ENCODE measurements at places on chromosomes 5 and 9.
A peak's percentile ranks its signal among the peaks of the same experiment; 100 is the strongest.

DNA sequence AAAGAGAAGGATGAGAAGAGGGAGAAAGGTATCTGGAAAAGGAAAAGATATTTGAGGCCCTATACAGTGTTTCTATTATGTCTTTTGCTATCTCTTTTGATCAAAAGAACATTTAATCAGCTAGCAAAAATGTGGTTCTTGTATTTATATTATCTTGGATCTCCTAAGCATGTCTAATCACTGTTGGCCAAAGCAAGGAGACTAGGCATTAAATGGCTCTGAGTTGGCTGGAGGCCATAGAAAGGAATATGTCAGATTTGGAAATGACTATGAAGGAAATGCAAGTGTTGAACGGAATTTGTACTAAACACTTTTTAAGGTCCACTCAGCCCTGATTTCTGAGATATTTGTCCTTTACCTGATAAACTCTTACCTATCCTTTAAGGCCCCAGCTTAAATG, 22.4 kb upstream of the THG1L start:
- no peak for DNase-seq

DNA sequence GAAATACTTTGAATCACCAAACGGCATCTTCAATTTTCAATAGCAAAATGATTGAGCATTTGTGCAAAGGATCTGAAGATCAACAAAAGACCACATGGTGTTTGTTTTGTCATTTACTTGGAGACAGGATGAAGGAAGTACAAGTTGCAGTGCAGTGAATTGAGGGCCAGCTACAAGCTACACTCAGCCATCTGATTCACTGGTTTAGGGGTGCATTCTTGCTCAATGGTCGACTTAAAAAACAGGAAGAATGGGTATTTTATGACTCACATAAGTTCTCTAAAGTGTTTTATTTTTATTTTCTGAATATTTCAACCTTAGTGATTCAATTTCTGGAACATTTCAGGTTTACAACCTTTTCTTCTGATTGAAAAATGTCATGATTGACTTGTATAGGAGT, 412.1 kb upstream of the ADAMTSL1 start:
- no peak for DNase-seq

DNA sequence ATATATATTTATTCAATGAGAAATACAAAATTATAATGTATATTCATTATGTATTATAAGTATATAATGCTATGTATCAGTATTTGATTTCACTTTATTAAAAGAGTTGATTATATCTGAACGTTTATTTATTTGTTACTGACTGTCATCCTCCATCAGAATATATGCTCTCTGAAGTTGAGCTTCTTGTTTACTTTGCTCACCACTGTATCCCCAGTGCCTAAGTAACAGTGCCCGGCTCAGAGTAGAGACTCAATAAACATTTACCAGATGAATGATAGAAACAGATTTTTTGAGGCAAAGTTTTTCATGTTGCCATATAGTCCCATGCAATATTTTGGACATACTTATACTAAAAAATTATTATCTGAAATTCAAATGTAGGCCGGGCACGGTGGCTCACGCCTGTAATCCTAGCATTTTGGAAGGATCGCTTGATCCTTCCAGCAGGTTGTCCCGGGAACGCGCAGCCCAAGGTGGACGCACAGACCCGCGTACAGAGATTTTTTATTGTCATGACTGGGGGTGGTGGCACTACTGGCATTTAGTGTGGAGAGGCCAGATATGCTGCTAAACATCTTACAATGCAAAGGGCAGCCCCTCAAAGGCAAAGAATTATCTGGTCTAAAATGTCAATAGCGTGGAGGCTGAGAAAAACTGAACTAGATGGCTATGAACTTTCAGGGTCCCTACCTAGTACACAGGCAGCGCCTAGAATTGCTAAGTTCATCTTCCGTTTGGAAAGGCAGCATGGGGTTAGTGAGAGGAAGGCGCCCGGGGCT, 761 bp upstream of the DNAJC25 start:
- DNase-seq, result no peak

DNA sequence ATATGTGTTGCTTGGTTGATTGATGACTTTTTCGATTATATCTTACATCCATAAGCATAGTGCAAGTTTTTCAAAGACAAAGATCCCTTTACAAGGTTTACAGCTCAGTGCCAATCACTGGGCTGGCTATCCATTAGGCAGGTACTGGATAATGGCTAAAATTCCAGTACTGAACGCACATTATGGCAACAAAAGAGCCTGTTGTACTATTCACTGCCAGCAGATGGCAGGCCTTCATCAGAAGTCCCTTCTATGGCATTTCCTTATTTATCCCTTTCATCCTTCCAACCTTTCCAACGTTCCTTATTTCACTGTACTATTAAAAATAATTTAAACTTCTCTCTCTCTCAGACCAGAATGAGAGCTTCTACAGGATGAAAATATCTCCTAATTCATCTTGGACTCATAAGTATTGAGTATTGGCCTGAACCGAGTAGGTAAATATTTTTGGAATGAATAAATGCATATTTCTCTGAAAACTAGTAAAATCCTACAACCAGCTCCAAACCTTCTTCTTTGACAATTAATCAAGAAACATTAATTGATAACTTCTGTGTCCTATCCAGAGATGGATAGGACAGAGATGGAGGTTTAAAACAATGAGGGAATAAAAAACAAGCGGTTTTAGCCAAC, 6.7 kb upstream of the WNT8A start:
- peak; percentile 75 for DNase-seq

DNA sequence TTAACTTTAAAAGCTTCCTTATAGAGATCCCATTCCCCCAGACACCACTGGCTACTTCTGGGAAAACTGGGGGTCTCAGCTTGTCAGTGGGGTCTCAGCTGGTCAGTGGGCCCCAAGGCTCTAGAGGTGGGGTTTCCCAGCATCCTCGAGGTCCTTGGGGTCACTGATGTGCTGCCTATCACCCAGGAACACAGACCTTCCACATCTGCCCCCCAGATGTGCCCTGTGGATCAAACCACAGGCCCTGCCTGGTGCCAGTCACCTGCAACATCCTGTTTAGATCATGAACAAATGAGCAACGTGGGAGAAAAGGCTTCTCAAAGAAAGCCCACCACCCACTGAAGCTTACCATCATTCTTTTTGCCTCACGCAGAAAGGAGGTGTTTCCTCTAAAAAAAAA, 165.6 kb upstream of the FSTL4 start:
- no peak for DNase-seq

GRCh38 chr9:27629425-27629824, 56.1 kb upstream of the C9orf72 start:
- no peak for DNase-seq

- DNase-seq, result no peak
Observed at GRCh38 chr5:159181651-159182050, 27.7 kb downstream of the RNF145 start.

DNA sequence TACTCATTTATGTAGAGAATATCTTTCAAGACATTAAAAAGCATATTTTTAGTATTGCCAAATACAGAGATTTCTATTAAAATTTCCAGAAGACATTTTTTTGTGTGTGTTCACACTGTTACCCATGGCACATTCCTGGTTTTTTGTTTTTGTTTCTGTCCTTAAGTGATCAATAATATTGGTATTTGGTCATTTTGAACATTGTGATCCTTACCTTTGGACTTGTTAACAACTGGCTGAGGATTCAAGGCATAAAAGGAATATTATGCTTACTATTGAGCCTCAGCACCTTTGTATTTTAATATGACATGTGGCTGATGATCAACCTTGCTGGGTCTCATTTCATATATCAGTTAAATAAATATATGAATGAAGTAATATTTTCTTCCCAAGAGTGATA, 41.9 kb downstream of the ITGA1 start:
- DNase-seq, result no peak

DNA sequence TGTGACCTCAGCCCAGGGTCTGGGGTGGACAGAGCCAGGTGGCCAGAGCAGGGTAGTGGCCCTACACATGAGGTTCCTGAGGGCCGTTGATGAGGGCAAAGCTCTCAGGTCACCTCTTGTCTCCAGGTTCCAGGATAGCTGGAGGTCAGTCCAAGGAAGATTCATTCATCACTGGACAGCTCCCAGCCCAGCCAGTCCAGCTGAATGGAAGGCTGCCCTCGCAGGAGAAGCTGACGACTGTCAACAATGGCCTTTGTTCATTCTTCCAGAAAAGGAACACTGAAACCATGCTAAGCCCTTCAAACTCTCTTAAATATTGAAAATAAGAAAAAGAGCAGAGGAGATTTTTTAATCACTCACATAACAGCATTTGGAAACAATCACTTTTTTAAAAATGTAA, 169.7 kb upstream of the TBCA start:
- no peak for DNase-seq

GRCh38 chr5:32030222-32030621, 143.9 kb downstream of the GOLPH3 start:
- DNase-seq, result no peak

DNA sequence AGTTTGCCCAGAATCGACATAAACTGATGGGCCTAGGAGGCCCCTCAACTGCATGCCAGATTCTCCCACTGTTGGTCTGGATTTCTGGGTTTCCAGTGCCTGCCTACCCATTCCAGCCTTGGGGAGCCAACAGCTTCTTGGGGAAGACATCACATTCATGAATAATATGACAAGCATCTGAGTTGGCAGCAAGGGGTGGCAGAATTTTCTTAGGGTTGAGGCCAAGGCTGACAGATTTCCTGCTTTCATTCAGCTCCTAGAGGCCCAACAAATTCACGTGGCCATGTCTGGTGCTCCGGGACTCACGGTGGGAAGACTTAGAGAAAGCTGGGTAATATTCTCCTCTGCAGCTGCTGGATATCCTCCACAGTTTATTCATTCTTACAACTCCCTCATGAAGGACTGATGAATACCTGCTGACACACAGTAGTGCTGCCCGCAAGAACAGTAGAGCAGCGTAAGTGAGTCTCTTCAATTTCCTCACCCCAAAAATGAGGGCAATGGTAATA, 305.0 kb upstream of the TNC start:
- DNase-seq, result no peak

- no peak for DNase-seq
Observed at GRCh38 chr5:109253262-109253661, 156.5 kb downstream of the PJA2 start.

GRCh38 chr9:113682297-113682771, 193.8 kb upstream of the ZNF618 start:
- DNase-seq, result peak; percentile 78

Data from Right ventricle myocardium inferior (tissue), 1 donor.